ENCODE measurements at places on chromosomes 7 and 10. TPM values are rescaled to one million over a fixed set of nuclear protein-coding genes. Genes with fewer than 3 reads are reported as not detected.

- DNase-seq: peak; percentile 43
Measured at GRCh38 chr7:47576031-47576865, 5.7 kb downstream of the TNS3 start.

DNA sequence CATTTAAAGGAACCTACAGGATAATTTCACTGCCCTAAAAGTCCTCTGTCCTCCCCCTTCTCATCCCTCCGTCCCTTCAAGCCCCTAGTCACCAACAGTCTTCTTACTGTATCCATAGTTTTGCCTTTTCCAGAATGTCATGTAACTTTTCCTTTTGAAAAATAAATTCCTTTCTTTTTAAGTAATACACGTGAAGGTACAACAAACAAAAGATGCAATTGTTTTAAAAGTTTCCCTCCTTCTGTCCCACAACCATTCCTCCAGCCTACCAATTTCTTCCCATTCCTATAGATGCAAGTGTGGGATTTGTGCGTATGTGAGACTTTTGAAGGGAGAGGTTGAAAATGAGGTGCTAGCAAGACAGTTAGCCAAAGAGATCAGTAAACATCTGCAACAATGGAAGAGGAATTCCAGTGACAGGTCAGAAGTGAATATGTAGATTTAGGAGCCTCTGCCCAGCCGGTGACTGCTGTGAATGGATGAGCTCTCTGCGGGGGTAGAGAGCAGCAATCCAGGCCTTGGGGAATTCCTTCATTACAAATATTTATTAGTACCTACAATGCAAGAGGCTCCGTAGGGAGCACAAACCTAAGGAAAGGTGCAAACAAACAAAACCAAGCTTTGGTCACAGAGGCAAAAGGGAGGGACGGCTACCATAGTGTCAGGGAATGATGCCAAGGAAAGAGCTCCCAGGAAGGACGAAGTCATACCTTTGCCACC lies 243.6 kb downstream of the SKIDA1 start:
- DNase-seq: no peak

DNA sequence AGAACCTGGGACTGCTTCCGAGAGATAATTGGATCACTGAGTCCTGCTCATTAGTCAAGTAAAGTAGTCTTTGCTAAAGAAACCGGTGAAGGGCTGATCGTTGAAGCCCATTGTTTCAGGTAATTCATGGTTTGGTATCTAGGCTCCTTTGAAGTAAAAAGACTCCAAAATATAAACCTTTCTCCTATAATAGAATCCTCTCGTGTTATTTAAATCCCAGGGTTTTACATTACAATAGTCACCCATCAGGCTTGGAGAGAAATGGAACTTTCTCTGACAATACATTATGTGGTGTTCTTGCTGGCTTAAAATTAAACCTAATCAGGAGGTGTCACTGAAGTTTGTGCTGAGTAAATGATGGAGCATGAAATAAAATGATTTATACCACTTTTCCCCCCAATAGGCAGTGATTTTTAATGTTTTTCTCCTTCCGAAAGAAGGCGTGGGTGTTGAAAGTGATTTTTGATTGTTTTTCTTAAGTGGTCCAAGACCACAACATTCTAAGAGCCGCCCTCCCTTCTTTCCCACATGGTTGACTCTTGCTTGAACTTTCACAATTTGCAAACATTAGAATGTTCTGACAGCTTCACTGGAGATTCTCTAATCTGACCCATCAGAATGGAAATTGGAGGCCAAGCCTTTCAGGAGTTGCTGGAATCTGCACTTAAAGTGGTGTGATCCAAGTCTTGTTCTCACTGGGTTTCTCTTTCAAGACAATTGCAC lies 44.2 kb downstream of the LRMDA start:
- DNase-seq: no peak

GRCh38 chr7:155560982-155561686 lies 14.8 kb upstream of the CNPY1 start:
- no peak for DNase-seq

DNA sequence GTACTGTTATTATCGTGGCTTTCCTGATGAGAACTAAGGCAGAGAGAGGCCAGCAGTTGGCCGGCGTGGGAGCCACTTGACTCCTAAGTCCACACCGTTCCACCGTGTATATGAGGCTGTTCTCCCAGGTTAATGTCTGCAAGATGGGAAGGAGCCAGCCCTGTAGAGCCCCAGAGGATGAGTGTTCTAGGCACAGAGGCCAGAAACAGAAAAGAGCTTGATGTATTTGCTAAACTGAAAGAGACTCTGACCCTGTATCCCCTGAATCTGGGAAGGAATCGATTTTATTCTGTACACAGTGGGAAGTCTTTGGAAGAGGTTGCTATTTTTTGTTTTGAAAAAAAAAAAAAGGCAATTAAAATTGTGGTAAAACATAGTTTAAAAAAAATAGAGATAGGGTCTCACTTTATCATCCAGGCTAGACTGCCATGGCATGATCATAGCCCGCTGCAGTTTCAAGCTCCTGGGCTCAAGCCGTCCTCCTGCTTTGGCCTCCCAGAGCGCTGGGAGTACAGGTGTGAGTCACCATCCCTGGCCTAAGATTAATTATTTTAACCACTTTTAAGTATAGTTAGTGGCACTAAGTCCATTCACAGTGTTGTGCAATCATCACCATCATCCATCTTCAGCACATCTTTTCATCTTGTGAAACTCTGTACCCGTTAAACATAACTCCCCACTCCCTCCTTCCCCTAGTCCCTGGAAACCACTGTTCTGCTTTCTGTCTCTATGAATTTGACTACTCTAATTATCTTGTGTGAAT lies 348.8 kb downstream of the SDK1 start:
- DNase-seq: peak; percentile 25

DNA sequence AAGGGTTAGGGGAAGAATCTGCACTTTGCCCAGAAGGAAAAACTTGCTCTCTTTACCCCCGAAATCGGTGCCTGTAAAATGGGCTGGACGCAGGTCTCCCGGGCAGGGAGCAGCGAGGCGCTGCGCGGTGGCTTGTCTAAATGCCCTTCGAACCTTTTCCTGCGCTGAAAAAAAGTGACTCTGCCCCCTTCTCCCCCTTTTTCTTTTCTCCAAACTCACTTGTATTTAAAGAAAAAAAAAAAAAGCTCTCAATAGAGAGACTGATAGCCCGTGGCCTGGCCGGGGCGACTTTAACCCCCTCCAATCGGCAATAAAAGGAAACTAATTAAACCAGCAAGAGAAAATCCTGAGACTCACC lies 286 bp downstream of the SP8 start:
- no peak for DNase-seq

GRCh38 chr7:126659124-126659523 lies 593.6 kb downstream of the GRM8 start:
- DNase-seq: no peak

DNA sequence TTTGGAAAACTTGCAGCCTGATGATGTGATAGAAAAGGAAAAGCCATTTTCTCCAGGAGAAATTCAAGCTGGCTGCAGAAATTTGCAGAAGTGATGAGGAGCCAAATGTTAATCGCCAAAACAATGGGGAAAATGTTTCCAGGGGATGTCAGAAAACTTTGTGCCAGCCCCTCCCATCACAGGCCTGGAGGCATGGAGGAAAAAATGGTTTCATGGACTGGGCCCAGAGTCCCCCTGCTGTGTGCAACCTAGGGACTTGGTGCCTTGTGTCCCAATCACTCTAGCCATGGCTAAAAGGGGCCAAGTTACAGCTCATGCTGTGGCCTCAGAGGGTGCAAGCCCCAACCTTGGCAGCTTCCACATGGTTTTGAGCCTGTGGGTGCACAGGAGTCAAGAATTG lies 41.0 kb downstream of the ADD3 start:
- no peak for DNase-seq

- no peak for DNase-seq
Measured at GRCh38 chr7:47498229-47499056, 83.5 kb downstream of the TNS3 start.

GRCh38 chr7:150996376-150997074 lies 5.7 kb downstream of the NOS3 start:
- DNase-seq: no peak

- peak; percentile 91 for DNase-seq
Measured at GRCh38 chr7:17405786-17406185, 107.3 kb downstream of the AHR start.

DNA sequence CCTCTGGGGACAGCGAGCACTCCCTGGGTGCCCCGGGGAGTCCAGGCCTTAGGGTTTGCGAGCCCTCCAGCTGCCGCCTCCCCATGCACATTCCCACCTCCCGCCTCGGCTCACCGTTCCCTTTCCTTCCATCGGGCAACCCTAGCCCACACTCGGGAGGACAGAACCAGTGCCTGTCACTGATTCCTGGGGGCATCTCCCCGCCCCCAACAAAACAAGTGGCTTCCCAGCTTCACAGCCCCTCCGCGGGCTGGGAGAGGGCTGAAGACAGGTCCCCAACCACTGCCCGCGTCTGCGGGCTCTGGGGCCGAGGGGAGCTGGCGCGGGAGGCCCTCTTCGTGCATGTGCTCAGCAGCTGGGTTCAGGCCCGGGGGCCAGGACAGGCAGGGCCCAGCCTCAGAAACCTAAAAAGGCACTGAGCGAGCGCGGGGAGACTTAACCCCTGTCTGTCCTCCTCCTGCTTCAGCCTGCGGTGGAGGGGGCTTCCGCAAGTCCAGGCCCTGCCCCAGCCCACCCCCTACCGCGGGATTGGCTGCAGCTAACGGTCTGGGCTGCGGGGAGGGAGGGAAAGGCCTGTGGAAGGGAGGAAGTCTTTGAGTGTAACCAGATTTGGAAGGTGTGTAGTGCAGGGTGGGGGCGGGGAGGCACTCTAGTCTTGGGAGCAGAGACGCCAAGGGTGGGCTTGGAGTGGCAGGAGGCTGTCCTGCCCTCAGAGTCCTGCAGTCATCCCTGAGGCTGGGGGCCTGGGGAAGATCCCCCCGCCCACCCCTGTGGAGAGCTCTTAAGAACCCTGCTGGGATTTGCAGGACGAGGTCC lies 1.2 kb downstream of the FLNC start:
- DNase-seq: peak; percentile 91

DNA sequence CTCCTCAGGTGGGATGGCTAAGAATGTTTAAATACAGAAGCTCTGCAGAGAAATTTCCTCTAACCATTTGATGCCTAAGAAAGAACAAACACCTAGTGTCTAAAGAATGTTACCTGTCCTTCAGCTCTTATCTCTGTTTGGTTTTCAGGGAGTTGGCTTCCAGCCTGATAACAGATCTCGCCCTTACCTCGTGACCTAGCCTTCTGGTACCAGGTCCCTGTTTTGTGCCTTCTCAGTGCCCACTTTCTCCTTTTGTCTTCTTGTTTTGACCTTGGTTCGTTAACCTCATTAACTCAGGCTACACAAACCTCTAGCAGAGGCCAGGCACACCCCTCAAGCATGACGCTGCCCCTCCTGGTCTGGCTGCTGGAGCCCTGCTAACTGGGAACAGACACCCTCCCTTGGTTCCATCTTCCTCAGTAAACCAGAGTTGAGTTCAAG lies 16.1 kb upstream of the RAB11FIP2 start:
- no peak for DNase-seq

DNA sequence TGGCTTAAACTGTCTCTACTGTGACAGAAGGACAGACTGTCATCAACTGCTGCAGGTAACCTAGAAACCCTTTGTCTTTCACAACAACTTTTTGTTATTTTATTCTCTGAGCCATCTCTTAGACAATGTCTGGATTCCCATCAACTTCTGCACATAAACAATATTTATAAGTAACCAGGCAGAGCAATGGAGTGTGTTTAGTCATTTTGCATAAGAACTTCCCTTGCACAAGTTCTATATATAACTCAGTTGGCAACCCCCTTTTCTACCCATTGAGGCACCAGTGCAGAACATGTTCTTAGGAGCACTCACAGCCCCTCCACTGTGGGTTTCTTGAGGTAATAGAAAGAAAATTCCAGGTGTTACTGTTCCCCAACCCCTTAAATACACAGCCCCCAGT lies 65.0 kb upstream of the IL6 start:
- no peak for DNase-seq

DNA sequence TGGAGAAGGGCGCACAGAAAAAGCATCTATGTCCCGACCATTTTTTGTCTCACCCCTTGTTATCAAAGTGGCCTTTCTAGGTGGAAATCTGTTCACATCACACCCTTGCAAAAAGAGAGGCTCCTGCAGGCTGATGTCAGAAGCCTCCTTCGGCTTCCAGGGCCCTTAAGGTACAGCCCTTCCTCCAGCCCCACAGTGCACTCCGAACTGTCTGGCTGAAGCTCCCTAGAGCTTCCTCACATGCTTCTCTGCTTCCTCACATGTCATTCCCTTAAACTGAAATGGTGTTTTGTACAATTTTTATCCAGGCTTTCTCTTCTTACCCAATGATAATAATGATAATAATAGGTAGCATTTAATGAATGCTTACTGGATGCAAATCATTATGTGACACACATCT lies 210.3 kb downstream of the INHBA start:
- DNase-seq: no peak

- DNase-seq: no peak
Measured at GRCh38 chr7:132443761-132444520, 132.3 kb downstream of the PLXNA4 start.

DNA sequence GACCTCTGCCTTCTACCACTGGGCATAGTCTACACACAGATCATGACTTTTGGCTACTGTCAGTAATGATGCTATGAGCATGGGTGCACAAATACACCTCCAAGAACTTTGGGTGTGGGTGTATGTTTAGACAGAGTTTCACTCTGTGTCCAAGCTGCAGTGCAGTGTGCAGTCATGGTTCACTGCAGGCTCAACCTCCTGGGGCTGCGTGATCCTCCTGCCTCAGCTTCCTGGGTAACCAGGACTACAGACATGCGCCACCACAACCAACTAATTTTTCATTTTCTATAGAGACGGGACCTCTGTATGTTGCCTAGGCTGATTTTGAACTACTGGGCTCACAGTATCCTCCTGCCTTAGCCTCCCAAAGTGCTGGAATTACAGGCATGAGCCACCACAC lies 194.4 kb downstream of the NSUN6 start:
- no peak for DNase-seq

DNA sequence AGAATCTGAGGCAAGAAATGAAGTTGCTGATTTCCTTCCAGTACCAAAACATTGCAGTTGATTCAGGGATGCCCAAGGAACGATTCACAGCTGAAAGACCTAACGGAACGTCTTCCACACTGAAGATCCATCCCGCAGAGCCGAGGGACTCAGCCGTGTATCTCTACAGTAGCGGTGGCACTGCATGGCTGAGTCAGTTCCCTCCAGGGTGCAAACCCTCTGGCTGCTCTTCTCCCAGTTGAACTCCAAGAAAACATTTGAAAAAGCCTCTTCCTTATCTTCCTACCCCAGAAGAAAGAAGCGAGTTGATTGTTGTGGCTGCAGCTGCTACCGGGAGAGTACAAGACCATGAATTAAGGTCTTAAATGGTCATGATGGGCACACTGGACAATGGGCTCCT lies 147.1 kb upstream of the PRSS1 start:
- DNase-seq: no peak

GRCh38 chr10:22315455-22316285 lies 518 bp upstream of the COMMD3 start:
- DNase-seq: no peak

GRCh38 chr7:73817121-73817520 lies 13.7 kb upstream of the CLDN4 start:
- no peak for DNase-seq

The CUBN gene
- 0.69 TPM for total RNA-seq

The CUZD1 gene
- total RNA-seq: 2.5 TPM

The VOPP1 gene
- 192 TPM for total RNA-seq

The SFRP4 gene
- 0.32 TPM for total RNA-seq

The POU6F2 gene
- not detected for total RNA-seq

The LRRC18 gene
- not detected for total RNA-seq

The SPOCK2 gene
- total RNA-seq: 0.06 TPM

The ECHDC3 gene
- total RNA-seq: 3.2 TPM

The NEUROG3 gene
- total RNA-seq: not detected

The ACTA2 gene
- 105 TPM for total RNA-seq

The CPA2 gene
- total RNA-seq: not detected
